ENCODE measurements at places on chromosomes 6 and 20. TPM values are rescaled to one million over a fixed set of nuclear protein-coding genes. Genes with fewer than 3 reads are reported as not detected.
A peak's percentile ranks its signal among the peaks of the same experiment; 100 is the strongest.

CRIP3 gene
- total RNA-seq, result not detected

DNA sequence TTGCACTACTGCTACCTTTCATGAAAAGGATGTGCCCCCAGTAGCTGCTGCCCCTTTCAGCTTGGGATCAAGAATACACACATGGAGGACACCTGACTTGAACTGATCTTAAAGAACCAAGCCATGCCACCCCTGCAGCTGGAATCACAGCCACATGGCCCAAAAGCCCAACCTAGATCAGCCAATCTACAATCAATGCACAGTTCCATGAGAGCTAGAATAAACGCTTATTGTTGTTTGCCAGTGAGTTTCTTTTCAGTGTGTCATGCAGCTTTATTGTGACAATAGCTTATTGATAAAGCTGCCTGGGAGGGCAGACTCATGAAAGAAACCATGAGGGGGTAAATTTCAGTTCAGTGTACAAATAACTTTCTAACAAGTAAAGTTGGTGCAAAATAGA, 397.7 kb downstream of the PTPRT start:
- DNase-seq, result no peak

DNA sequence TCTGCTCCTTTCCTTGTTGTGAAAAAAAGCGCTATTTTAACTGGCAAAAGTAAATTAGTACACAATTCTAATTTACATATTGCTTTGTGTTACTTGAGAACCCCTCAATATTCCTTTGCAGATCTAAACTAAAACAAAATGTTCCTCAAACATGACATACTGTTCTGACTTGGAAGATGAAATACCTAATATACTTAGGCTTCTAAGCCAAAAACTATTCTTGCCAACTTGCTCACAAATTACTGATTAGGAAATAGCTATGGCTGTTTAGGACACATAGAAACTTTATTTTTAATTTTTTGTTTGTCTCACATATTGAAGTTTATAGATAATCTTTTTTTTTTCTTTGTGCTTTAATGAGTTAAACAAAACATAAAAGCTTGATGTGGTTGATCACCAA, 542.2 kb downstream of the GRIK2 start:
- no peak for DNase-seq

GRCh38 chr6:31396422-31397152, 6.8 kb upstream of the MICA start:
- peak; percentile 70 for DNase-seq

DNAH8 gene
- under 0.01 TPM for total RNA-seq

- no peak for DNase-seq
These were observed 16.5 kb upstream of the PCSK2 start for GRCh38 chr20:17210387-17210786.

GRCh38 chr20:17956099-17956685, 12.4 kb downstream of the SNX5 start:
- DNase-seq, result no peak

GRCh38 chr6:501891-502601, 110.5 kb downstream of the IRF4 start:
- DNase-seq, result no peak

ADTRP gene
- total RNA-seq, result 0.83 TPM

DNA sequence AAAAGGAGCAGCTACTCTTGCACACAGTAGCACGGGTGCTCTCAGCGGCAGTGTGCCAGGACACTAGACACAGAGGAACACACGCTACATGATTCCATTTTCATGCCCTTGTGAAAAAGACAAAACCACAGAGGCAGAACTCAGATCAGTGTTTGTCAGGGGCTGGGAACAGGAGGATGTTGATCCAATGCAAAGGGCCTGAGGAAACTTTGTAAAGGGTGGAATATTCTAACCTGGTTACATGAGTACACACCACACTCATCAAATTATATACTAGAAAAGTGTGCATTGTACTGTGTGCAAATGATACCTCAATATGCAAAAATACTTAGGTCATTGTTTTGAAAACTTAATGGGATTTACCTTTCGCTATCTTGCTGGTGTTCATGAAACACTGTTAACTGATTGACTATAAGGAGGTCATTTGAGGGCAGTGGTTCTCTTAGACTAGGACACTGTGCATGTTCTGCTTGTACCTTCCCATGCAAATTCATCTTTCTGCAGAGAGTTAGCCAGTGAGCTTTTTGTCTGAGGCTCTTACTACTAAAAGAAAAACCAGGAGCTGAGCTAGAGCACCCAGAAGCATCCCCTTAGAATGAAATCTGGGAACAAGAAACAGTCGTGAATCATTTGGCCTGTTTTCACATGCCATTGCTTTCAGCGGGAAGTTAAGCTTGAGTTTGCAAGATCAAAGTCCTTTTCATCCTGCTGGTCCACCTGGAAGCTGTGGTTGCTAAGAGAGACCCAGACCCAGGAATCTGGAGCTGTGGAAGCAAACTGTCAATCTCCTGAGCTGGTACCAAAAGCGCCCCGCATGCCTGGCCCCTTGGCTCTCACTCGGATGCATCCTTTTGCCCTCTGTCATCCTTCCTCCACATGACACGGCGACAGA, 204.8 kb downstream of the TTLL2 start:
- no peak for DNase-seq

- DNase-seq, result no peak
These were observed 26.2 kb upstream of the VEGFA start for GRCh38 chr6:43743682-43744381.

- no peak for DNase-seq
These were observed 34.2 kb downstream of the TUBB2B start for GRCh38 chr6:3193102-3193849.

STX7 gene
- 26.1 TPM for total RNA-seq

- peak; percentile 50 for DNase-seq
These were observed 23.1 kb upstream of the KCNB1 start for GRCh38 chr20:49505518-49505917.

C20orf96 gene
- 1.1 TPM for total RNA-seq

HCRTR2 gene
- not detected for total RNA-seq

GRCh38 chr6:138439546-138439945, 35.5 kb downstream of the HEBP2 start:
- DNase-seq, result no peak

GRCh38 chr20:9321007-9321406, 193.4 kb upstream of the LAMP5 start:
- DNase-seq, result no peak

RBM24 gene
- total RNA-seq, result 6.7 TPM

DNA sequence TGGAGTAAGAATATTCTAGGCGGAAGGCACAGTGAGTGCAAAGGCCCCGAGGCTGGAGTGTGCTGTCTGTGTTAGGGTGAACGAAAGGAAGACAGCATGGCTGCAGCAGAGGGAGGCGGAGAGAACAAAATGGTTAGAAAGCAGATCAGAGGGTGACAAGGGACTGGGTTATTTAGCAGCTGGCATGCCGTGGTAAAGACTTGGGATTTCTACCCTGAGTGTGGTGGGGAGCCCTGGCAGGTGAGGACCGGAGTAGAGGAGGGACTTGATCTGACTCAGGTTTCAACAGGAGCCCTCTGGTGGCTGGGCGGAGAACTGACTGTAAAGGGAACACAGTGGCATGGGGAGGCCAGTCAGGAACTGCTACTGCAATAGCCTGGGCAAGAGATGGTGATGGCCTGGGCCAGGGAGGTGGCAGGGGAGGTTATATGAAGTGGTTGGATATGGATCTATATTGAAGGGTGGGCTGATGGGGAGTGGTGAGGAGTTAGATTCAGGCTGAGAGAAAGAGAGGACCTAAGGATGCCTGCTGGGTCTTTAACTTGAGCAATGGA, 38.0 kb downstream of the PIM1 start:
- DNase-seq, result peak; percentile 70

VIP gene
- total RNA-seq, result not detected

DNA sequence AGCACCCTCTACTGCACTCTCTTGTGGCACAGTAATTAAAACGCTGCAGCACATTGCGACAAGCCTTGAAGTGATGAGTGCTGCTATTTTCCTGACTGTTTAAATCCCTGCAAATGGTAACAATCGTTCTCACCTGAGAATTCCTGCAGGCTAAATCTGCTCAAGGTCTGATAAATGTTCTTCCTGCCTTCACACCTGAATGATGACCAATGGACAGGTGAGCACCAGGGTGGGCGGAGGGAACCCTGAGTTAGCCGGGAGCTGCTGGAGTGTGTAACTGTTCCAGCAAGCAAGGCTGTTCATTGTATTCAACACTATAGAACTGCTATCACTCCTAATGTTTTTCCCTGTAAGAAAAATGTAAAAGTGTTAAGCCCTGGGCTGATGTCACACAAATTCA, 4.0 kb downstream of the DACT2 start:
- no peak for DNase-seq

DNA sequence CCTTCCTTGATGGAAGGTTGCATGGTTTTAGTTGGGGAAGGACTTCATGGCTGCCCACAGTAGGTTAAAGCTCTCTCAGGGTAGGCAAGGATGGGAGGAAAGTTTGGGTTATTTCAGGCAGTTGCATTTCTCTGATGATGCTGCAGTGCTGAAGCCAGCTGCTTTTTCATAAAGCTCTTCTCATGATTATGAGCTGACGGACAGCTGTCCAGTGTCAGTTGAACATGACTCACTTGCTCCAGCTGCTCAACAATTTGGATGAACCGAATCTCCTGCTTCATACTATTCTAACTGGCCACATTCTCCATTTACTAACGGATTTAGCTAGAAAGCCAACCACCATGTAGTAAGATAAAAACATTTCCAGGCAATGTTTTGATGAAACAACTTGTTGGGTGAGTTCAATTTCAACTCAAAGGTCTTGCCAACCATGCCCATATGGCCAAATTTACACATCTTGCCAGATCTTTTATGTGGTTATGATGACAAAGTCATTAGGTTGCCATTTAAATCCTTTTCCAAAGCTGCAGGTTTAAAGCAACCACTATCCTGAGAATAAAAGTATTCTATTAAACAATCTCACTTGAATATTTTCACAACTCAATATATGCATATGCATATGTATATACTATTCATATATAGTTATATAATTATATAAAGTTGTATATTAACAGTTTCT, 125.9 kb downstream of the HS3ST5 start:
- DNase-seq, result no peak

IL17F gene
- total RNA-seq, result not detected

NKAIN2 gene
- total RNA-seq, result not detected

DNA sequence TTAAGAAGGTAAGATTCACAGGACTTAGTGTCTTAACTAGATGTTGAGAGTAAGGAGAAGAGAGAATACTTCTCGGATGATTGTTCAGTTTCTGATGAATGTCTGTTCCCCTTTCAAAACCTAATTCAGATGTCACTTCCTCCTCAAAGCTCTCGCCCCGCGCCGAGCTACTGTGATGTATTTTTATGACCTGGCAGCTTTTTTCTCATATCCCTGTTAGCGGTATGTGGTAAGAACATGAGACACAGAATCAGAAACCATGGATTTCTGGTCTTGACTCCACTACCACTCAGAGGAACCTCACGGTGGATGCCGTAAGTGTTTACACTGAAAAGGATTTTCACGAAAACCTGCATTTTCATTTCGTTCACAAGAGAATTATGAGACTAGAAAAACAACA, 48.4 kb downstream of the CEP43 start:
- DNase-seq, result no peak

DNA sequence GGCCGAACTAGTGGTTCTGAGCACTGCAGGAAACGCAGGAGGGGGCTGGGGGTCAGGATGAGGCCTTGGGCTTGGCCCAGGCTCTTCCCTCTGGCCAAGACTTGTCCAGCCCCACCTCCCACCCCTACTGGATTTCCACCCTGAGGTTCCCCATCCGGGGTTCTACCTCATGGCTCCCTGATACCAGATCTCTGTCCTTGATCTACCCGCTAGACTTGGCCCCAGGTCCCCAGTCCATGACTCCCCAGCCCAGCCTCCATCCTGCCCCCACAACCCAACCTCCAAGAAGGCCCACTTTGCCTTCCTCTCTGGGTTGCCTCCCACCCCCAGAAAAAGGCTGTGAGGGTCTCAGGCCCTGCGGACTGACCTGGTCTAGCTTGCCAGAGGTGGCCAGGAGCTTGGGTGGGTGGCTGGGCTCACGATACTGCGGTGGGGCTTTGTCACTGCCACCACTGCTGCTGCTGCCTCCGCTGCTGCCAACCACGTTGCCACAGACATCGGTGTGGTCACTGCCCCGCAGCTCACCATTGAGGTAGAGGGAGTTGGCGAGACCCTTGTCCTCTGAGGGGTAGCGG, 6.8 kb upstream of the FASTKD5 start:
- no peak for DNase-seq

DNA sequence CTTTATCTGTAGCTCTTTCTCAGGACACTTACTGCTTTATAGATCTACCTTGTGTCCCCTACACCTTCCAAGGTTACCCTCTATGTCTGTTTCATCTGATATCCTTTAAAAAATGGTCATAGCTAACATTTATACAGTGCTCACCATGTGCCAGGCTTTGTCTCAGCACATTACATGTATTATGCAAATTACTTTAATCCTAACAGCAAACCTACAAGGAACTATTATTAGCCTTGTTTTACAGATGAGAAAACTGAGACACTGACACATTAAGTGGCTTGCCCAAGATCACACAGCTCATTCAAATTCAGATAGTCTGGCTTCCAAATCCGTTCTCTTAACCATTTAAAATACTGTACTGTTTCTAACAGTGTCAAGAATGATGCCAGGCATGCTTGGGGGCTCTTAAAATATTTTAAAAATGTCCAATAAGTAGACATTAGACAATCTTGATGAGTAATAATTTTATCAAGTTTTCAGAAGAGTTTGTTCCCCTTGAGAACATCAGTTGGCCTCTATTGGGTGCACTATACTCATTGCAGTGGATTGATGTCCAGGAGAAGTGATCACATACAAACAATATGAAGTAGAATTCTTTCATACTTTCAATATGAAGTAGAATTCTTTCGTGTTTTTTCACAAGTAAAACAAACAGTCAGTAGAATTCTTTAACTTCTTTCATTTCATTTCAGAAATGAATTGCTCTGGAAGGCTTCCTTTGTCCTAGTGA, 69.6 kb downstream of the DNAH8 start:
- no peak for DNase-seq

TRIM38 gene
- total RNA-seq, result 6.7 TPM

CASS4 gene
- 26.1 TPM for total RNA-seq

DNA sequence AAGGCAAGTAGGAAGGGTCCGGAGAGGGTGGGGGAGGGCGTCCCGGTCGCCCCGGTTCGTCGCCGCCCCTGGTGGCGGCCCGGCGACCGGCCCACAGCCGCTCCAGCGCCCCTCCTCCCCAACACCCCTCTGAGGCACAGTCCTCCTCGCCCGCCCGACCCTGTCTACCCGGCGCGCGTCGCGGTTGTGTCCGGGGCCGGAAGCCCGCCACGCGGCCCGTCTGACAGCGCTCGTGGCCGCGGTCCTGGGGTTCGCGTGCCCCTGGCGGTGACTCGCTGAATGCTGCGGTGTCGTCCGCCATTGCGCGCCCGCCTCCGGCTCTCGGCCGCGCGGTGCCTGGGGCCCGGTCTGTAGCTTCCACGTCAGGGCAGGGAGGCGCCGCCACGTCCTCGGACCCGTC, 335.3 kb upstream of the DEFB115 start:
- DNase-seq, result no peak

GRCh38 chr6:5706124-5707033, 300.3 kb downstream of the NRN1 start:
- DNase-seq, result no peak

- DNase-seq, result peak; percentile 61
These were observed 62.2 kb upstream of the KLHL31 start for GRCh38 chr6:53727748-53728147.
